ENCODE measurements at places on chromosomes 12 and 14. TPM values are rescaled to one million over a fixed set of nuclear protein-coding genes. Genes with fewer than 3 reads are reported as not detected.

- no peak for DNase-seq
- H3K27me3 ChIP-seq, result no peaks in the 10 kb centered on the region
- H3K4me1 ChIP-seq, result no peaks in the 10 kb centered on the region
- no peak overlapping the region for H3K27ac ChIP-seq
Measured at GRCh38 chr12:100995201-100995600, 200.6 kb downstream of the ANO4 start.

GRCh38 chr14:23047751-23048693 is 6.0 kb downstream of the PSMB11 start:
- H3K4me3 ChIP-seq, result no peak overlapping the region
- DNase-seq, result no peak
- no peak overlapping the region for H3K27ac ChIP-seq
- no peaks in the 10 kb centered on the region for H3K36me3 ChIP-seq

The SPTB gene
- total RNA-seq, result 1.8 TPM

The CFAP54 gene
- 3.0 TPM for total RNA-seq

DNA sequence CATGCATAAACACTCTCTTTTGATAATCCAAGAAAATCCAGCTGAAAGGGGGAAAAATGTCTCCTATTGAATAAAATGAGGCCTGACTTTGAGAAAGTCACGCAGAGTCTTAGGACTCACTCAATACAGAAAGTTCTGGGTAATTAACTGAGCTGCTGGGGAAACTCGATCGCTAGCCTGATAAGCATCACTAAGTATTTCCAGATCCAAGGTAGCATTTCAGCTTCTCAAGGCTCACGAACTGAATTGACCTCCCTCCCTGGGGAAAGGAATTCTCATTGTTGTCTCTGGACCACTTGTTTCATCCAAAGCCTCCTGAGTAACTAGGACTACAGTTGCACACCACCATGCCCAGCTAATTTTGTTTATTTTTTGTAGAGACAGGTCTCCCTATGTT is 13.8 kb upstream of the ANAPC5 start:
- H3K27me3 ChIP-seq, result no peaks in the 10 kb centered on the region
- H3K36me3 ChIP-seq, result no peaks in the 10 kb centered on the region
- no peak overlapping the region for H3K27ac ChIP-seq

The TMBIM4 gene
- 107 TPM for total RNA-seq

The SLC10A1 gene
- not detected for total RNA-seq

DNA sequence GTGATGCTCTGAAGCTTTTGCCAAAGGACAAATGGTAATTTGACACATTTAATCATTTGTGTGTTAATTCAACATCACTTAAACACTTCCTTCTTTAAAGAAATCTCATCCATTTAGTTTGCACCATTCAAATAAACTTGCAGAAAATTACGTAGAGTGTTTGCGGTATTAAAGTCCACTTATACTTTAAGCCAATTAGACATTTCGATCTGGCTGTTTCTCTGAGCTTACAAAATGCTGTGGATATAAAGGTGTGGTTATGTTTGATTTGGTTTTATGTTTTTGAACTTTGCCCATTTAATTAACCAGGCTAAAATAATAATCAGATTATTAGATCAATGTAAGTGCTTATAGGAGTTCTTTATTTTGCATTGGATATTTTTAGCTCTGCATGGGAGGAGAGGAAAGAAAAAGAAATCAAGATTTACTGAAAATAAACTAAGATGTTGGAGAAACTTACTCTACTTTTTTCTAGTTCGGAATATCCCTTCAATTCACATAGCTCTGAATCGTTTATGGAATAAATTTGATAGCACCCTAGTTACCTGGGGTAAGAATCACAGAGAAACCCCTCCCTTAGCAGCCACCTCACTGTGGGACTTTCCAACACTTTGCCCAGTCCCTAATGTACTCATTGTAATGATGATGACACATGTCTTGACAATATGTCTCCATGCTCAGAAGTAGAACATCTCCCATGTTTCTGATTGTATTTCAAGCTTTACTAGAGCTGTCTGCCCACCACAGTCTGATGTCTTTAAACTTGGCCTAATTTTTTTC is 268.0 kb downstream of the BTG1 start:
- no peaks in the 10 kb centered on the region for H3K4me1 ChIP-seq
- H3K36me3 ChIP-seq, result no peaks in the 10 kb centered on the region
- DNase-seq, result no peak
- no peak overlapping the region for H3K27ac ChIP-seq

- peaks cover 67% of the 10 kb centered on the region for H3K4me1 ChIP-seq
- no peaks in the 10 kb centered on the region for H3K27me3 ChIP-seq
- H3K27ac ChIP-seq, result peak overlapping the region; percentile 91
- H3K4me3 ChIP-seq, result no peak overlapping the region
- H3K36me3 ChIP-seq, result no peaks in the 10 kb centered on the region
Measured at GRCh38 chr12:11798856-11799501, 149.5 kb downstream of the ETV6 start.

- no peaks in the 10 kb centered on the region for H3K27me3 ChIP-seq
- no peak for DNase-seq
- peaks cover 62% of the 10 kb centered on the region for H3K4me1 ChIP-seq
- no peak overlapping the region for H3K4me3 ChIP-seq
Measured at GRCh38 chr12:53568809-53569557, 57.2 kb downstream of the ATF7 start.

The C12orf56 gene
- total RNA-seq, result not detected

The ATP5MC2 gene
- total RNA-seq, result 229 TPM

DNA sequence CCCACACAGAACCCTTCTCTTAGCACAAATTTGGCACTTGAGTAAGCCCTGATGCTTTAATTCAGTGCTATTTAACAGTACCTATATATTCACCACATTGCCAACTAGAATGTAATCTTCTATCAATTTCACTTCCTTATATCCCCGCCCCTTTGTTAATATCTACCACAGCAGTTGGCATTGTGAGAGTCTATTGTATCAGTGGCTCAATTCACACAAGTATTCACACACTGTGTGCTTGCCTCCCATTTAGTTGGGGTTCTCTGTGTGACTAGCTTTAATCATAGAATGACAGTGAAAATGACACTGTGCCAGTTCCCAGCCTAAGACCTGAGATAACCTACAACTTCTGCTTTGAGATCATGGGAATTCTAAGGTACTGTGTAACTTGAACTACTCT is 103.1 kb downstream of the SEC23A start:
- H3K4me3 ChIP-seq, result no peak overlapping the region
- no peaks in the 10 kb centered on the region for H3K36me3 ChIP-seq
- H3K27ac ChIP-seq, result no peak overlapping the region
- peaks cover 5% of the 10 kb centered on the region for H3K4me1 ChIP-seq
- no peaks in the 10 kb centered on the region for H3K27me3 ChIP-seq

- no peak overlapping the region for H3K27ac ChIP-seq
- no peaks in the 10 kb centered on the region for H3K36me3 ChIP-seq
- DNase-seq, result no peak
Measured at GRCh38 chr14:74429991-74430390, 4.0 kb upstream of the SYNDIG1L start.

The ISCU gene
- total RNA-seq, result 207 TPM

The POTEG gene
- total RNA-seq, result not detected

DNA sequence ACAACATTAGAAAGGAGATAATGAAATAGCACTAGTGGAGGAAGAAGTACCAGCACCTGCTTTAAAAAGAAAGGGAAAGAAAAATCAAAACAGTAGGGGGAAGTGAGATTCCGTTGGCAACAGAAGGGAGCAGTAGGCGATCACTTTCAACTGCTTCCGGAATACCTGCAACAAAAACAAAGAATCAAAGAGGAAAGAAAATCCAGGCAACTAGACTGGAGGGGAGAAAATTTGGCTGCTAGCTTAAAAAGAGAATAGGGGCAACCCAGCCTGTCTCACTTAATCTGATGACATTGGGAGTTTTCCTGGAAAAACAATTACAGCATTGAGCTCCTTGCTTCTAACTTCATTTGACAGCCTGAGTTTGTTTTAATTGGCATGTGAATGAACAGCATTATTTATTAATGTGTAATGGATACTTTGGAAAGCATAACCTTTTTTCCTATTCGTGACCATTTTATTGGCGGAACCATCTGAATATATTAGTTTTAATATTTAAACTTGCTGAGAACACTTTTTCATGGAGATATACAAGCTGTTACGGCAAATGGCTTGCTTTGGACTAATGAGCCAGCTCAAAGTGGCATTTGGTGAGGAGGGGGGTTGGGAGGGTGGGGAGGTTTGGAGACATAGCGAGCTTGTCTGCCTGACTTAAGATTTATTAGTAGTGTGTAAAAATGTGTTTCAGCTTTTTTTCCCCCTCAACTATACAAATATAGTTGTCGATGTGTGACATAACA is 2.5 kb upstream of the DACT1 start:
- H3K36me3 ChIP-seq, result no peaks in the 10 kb centered on the region
- no peak overlapping the region for H3K27ac ChIP-seq
- H3K4me1 ChIP-seq, result peaks cover 45% of the 10 kb centered on the region
- no peak overlapping the region for H3K4me3 ChIP-seq
- DNase-seq, result peak; percentile 78
- no peaks in the 10 kb centered on the region for H3K27me3 ChIP-seq

The FERMT2 gene
- total RNA-seq, result 354 TPM

The ACSS3 gene
- 7.5 TPM for total RNA-seq

GRCh38 chr12:115267464-115267863 is 583.5 kb upstream of the TBX3 start:
- no peaks in the 10 kb centered on the region for H3K27me3 ChIP-seq
- no peaks in the 10 kb centered on the region for H3K4me1 ChIP-seq
- no peak for DNase-seq
- no peaks in the 10 kb centered on the region for H3K36me3 ChIP-seq
- no peak overlapping the region for H3K27ac ChIP-seq

The MGP gene
- total RNA-seq, result 604 TPM

DNA sequence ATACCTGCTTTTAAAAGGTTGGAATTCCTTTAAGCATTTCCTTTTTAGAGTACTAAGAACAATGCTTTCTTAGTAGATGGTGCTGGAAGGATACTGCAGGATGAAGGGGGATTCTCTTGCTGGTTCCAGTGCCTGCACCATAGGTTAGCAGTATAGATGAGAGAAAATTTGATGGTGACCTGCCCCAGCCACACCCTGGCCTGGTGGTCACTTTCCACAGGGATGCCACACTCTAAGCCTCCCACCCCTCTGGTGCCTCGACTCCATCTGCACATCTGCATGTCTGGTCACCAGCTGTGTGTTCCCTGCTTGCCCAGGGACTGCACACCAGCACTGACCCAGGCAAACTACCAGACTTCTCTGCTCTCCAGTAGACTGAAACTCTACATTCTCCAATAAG is 19.1 kb downstream of the SLC2A3 start:
- no peaks in the 10 kb centered on the region for H3K4me1 ChIP-seq
- no peak overlapping the region for H3K27ac ChIP-seq
- H3K36me3 ChIP-seq, result peaks cover 24% of the 10 kb centered on the region
- H3K27me3 ChIP-seq, result peaks cover 7% of the 10 kb centered on the region
- DNase-seq, result no peak

GRCh38 chr14:73795466-73795865 is 56.2 kb upstream of the PTGR2 start:
- DNase-seq, result no peak
- peaks cover 22% of the 10 kb centered on the region for H3K4me1 ChIP-seq
- H3K27me3 ChIP-seq, result no peaks in the 10 kb centered on the region
- H3K36me3 ChIP-seq, result no peaks in the 10 kb centered on the region

- no peak for DNase-seq
- no peaks in the 10 kb centered on the region for H3K4me1 ChIP-seq
- no peaks in the 10 kb centered on the region for H3K27me3 ChIP-seq
- H3K36me3 ChIP-seq, result peaks cover 20% of the 10 kb centered on the region
Measured at GRCh38 chr12:39763071-39763889, 143.7 kb upstream of the ABCD2 start.

The INSM2 gene
- not detected for total RNA-seq

DNA sequence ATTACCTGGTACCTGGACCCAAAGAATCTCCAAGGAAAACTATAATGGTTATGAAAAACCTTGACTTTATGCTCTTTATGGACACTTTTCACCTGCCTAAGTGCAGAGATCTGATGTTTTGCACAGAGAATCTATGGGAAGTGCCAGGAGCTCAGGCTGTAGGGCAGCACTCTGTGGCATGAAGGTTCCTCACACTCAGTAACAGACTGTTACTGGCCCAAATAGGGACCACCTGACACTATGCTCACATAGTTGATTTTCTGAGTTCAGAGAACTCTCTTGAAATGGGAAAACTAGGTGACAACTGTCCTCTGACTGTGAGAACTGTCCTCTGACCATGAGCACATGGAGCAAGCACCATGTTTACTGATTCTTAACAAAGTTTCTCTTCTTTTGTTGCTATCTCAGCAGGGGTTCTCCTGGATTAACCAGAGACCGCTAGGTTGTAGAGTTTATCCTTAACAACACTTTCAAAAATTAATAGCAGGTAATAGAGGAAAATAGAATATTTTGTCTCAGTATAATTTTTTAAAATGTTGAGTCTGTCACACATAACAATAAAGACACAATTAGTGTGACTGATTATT is 101.6 kb downstream of the STXBP6 start:
- no peak overlapping the region for H3K4me3 ChIP-seq
- no peak for DNase-seq
- H3K4me1 ChIP-seq, result peaks cover 33% of the 10 kb centered on the region
- H3K27me3 ChIP-seq, result no peaks in the 10 kb centered on the region
- no peak overlapping the region for H3K27ac ChIP-seq
- no peaks in the 10 kb centered on the region for H3K36me3 ChIP-seq

The KCNK13 gene
- 0.42 TPM for total RNA-seq

The LRTM2 gene
- total RNA-seq, result 0.17 TPM

The TAS2R30 gene
- 5.8 TPM for total RNA-seq

The ANKRD33 gene
- total RNA-seq, result not detected

DNA sequence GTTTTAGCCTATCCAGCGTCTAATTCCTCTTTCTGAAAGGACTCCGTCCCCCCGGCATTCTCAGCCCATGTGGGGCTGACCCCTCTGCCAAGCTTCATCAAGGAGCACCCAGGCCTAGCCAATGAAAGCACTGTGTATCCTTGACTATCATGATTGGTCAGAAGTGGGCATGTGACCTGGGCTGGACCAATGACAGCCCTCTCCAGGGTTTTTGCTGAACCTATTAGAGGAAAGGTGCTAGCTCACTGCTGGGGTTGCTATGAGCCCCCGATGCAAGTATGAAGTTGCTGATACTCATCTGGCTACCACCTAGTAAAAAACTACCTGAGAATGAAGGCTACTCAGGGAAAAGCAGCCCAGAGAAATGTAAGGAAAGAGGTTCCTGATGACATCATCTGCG is 68.1 kb downstream of the LRRC74A start:
- no peaks in the 10 kb centered on the region for H3K4me1 ChIP-seq
- H3K4me3 ChIP-seq, result no peak overlapping the region
- DNase-seq, result no peak

Data from esophagus muscularis mucosa (tissue), 4 donors.